ENCODE measurements at places on chromosomes 2 and 18. TPM values are rescaled to one million over a fixed set of nuclear protein-coding genes. Genes with fewer than 3 reads are reported as not detected.

- H3K4me1 ChIP-seq, result peaks cover 16% of the 10 kb centered on the region
- peak overlapping the region; percentile 95 for H3K4me3 ChIP-seq
- H3K27ac ChIP-seq, result peak overlapping the region; percentile 97
- H3K27me3 ChIP-seq, result peaks cover 8% of the 10 kb centered on the region
- H3K36me3 ChIP-seq, result peaks cover 29% of the 10 kb centered on the region
These were observed 422 bp upstream of the MRPL53 start for GRCh38 chr2:74472945-74473258.

The UGT1A4 gene
- total RNA-seq, result not detected

The TGFA gene
- 4.7 TPM for total RNA-seq

The RFTN2 gene
- total RNA-seq, result 27.2 TPM

The TMEM178A gene
- total RNA-seq, result 4.8 TPM

DNA sequence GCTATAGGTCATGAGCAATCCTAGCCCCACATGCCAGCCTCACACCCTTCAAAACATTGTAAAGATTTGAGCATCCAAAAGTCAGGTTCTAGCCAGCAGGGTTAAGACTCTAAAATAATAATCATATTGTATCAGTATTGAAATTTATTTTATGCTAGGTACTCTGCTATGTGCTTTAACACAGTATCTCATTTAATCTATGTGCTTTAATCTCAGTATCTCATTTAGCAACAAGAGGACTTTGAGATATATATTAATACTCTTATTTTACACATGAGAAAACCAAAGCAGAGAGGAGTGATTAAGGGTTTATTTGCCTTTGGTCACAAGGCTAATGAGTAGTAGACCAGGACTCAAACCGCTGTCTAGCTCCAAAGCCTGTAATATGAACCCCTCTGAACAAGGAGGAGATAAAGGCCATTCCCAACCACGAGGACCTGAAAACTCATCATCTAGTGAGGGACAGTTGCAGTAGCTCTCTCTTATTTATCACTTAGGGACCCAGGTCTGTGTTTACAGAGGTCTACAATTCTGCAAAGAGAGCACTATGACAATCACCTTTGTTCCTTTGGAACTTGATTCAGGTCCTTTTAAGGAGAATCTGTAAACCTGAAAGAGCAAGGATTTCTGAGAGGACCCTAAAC, 116.5 kb upstream of the SERTAD2 start:
- H3K4me1 ChIP-seq, result peaks cover 5% of the 10 kb centered on the region
- no peak overlapping the region for H3K27ac ChIP-seq
- H3K27me3 ChIP-seq, result peaks cover 3% of the 10 kb centered on the region
- H3K36me3 ChIP-seq, result no peaks in the 10 kb centered on the region
- no peak for DNase-seq

The KHK gene
- total RNA-seq, result 1.4 TPM

DNA sequence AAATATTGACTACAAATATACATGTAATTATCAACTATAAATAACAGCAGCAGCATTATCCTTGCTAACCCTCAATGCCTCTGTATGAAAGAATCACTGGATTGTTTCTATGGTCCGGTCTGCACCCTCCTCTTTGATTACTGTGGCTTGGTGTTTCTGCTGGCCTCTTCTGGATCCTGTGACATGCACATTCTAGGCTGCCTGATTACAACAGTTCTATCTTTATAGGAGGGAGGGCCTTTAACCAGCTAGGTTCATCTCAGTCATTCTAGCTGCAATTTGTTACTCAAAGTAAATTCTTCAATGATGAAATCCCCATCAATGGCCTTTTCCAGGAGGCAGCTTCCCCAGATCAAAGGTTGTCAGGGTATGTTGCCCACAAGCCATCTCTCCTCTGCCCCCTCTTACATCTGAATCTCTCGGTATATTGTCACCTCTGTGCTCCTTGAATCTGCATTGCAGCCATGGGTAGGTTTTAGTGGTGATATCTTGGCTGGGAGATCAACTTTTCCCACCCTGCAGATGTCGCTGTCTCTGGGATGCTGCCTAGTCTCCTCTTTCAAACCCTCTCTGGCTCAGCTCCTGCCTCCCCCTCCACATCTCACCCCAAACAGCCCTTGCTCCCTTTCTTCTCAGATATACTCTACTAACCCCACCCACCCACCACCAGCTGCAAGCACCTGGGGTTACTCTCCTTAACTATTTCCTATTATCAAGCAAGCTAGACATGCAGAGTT, 106.2 kb upstream of the BZW1 start:
- H3K36me3 ChIP-seq, result no peaks in the 10 kb centered on the region
- no peak overlapping the region for H3K4me3 ChIP-seq
- peak; percentile 13 for DNase-seq

DNA sequence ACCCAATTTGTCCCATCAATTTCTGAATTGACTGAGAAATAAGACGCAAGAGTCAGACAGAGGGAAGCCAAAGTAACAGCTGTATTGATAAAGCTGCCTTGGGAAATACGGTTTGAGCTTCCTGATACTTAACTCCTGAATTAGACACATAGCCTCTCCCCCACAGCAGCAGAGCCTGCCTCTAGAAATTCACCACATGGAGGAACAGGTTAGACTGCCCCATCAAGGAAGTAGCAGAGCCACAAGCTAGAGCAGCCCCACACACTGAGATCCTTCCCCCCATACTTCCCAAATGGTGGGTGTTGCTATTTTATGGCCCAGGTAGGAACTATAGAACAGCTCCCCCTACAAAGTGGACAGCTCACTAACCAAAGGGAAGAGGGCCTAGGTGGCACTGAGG, 220.0 kb downstream of the SMAD2 start:
- no peak for DNase-seq
- no peak overlapping the region for H3K27ac ChIP-seq
- H3K4me1 ChIP-seq, result peaks cover 19% of the 10 kb centered on the region
- peaks cover 5% of the 10 kb centered on the region for H3K36me3 ChIP-seq
- H3K4me3 ChIP-seq, result no peak overlapping the region
- peaks cover 8% of the 10 kb centered on the region for H3K27me3 ChIP-seq

DNA sequence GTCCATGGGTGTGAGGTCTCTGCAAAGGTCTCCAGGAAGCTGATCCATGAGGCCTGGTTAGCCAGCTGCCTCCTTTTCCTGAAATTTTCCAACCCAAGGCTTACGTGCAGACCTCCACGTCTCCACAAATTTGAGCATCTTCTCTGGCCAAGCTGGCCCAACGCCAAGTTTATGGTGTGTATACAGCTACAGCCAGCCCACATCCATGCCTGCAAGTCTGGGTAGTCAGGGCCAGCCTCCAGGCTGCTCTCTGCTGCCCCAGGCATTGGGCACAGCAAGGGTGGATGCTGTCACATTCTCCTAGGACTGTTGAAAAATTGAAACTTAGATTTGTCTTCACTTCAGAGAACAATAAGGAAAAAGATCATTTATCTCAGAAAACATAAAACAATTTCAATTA, 525.5 kb upstream of the CHAC2 start:
- no peaks in the 10 kb centered on the region for H3K4me1 ChIP-seq
- DNase-seq, result no peak
- H3K27ac ChIP-seq, result no peak overlapping the region
- no peaks in the 10 kb centered on the region for H3K36me3 ChIP-seq
- peaks cover 2% of the 10 kb centered on the region for H3K27me3 ChIP-seq

DNA sequence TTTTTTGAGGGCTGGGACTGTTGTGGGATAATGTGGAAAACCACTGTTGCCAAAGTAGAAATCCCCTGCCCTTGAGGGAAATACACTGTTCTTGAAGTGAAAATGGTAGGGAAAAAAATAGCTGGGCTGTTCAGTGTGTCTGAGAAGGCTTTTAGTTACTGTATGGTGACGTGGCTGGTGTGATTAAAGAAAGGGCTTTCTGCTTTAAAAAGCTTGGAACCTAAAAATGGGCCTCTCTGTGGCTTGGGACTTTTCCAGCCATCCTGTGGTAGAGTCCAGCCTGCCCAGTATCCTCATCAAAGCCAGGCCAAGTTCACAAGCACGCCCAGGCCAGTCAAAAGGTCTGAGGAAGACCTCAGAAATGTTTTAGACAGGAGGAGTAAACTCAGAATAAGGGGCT, 6.8 kb downstream of the MGAT5 start:
- H3K27ac ChIP-seq, result peak overlapping the region; percentile 18
- peaks cover 33% of the 10 kb centered on the region for H3K4me1 ChIP-seq
- H3K36me3 ChIP-seq, result no peaks in the 10 kb centered on the region
- H3K27me3 ChIP-seq, result peaks cover 4% of the 10 kb centered on the region
- H3K4me3 ChIP-seq, result no peak overlapping the region

- H3K4me1 ChIP-seq, result peaks cover 3% of the 10 kb centered on the region
- H3K4me3 ChIP-seq, result no peak overlapping the region
- H3K27ac ChIP-seq, result no peak overlapping the region
- DNase-seq, result no peak
- H3K27me3 ChIP-seq, result no peaks in the 10 kb centered on the region
These were observed 22.1 kb downstream of the DYNAP start for GRCh38 chr18:54613174-54613573.

- no peaks in the 10 kb centered on the region for H3K4me1 ChIP-seq
- DNase-seq, result no peak
- peaks cover 4% of the 10 kb centered on the region for H3K27me3 ChIP-seq
- no peak overlapping the region for H3K27ac ChIP-seq
- H3K4me3 ChIP-seq, result no peak overlapping the region
- no peaks in the 10 kb centered on the region for H3K36me3 ChIP-seq
These were observed 62.5 kb downstream of the TMEM17 start for GRCh38 chr2:62443471-62443870.

The ST6GAL2 gene
- 10.9 TPM for total RNA-seq

- no peaks in the 10 kb centered on the region for H3K36me3 ChIP-seq
- no peak overlapping the region for H3K27ac ChIP-seq
- no peaks in the 10 kb centered on the region for H3K4me1 ChIP-seq
- H3K27me3 ChIP-seq, result peaks cover 1% of the 10 kb centered on the region
- no peak for DNase-seq
- H3K4me3 ChIP-seq, result no peak overlapping the region
These were observed 203.2 kb upstream of the ACVR2A start for GRCh38 chr2:147641651-147642050.

The FOXI3 gene
- 0.69 TPM for total RNA-seq

The TLX2 gene
- total RNA-seq, result not detected

DNA sequence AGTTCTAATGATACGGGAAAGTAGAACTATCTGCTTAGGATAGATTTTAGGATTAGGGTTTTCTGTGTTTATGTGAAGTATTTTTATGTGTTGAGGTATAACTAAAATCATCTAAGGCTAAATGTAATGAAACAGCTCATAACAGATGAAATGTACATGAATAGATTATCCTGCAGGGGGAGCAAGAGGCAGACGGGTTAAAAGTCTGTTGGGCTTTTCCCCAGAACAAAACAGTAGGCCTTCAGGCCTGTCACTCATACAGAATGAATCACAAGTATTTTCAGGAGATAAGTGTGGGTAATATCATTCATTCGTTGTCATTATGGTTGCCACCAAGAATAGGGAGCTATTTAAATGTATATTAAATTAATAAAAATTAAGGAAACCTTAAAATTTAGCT, 107.9 kb upstream of the IL1R2 start:
- H3K27me3 ChIP-seq, result peaks cover 8% of the 10 kb centered on the region
- H3K4me3 ChIP-seq, result peak overlapping the region; percentile 11
- no peak for DNase-seq
- H3K36me3 ChIP-seq, result peaks cover 60% of the 10 kb centered on the region
- peaks cover 2% of the 10 kb centered on the region for H3K4me1 ChIP-seq

The KIF5C gene
- 50.6 TPM for total RNA-seq

DNA sequence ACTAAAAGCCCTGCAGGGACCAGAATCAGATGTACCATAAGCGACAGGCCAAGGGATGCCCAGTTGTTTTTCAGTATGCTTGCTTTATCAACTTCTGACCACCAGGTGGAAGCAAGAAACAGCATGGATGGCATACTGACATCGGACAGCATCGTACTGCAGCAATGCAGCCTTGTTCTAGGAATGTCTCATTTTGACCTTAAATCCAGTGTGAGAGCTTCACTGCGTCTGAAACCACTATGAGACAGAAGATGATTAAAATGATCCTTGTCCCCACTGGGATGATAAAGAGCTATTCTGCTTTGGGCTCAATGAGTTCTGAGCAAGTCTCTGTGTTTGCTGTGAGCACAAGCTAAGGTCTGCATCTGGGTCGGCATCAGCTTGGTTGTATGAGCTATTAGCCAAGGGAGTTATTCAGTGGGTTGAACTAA, 54.3 kb downstream of the CDK15 start:
- H3K4me3 ChIP-seq, result no peak overlapping the region
- no peaks in the 10 kb centered on the region for H3K36me3 ChIP-seq
- H3K27me3 ChIP-seq, result no peaks in the 10 kb centered on the region
- peak; percentile 62 for DNase-seq
- H3K27ac ChIP-seq, result no peak overlapping the region
- peaks cover 17% of the 10 kb centered on the region for H3K4me1 ChIP-seq

DNA sequence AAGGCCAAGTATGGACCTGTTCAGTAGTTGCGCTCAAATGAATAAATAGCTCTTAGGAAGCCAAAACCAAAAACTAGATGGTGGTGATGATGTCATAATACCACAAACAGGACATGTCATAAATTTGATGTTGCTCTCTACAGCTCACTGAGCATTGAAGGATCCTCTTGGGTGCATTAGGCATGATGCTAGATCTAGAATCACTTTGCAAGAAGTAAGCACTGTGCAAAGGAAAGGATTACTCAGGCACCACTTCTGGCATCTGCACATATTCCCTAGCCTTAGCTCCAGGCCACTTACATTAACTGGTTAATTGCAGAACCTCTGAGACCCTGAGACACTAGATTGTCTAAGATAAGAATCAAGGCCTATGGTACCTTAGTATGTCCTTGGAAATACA, 58.0 kb downstream of the LRRTM1 start:
- no peaks in the 10 kb centered on the region for H3K4me1 ChIP-seq
- H3K36me3 ChIP-seq, result no peaks in the 10 kb centered on the region
- H3K4me3 ChIP-seq, result no peak overlapping the region
- peaks cover 2% of the 10 kb centered on the region for H3K27me3 ChIP-seq
- H3K27ac ChIP-seq, result no peak overlapping the region
- no peak for DNase-seq

DNA sequence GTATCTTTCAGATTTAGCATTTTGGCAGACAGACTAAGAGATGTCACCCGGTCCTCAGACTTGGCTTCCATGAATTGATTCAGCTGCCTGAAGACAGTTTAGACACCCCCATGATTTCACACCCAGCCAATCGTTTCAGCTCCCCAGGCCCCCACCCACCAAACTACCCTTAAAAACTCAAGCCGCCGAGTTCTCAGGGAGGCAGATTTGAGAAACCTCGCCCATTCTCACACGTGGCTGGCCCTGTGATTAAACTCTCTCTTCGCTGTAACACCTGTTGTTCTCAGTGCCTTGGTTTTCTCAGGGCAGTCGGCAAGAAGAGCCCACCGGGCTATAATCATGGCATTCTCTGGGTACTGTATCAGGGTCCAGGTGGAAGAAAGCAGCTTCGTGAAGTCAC, 35.2 kb downstream of the UXS1 start:
- no peak for DNase-seq
- H3K4me1 ChIP-seq, result peaks cover 14% of the 10 kb centered on the region
- peaks cover 1% of the 10 kb centered on the region for H3K27me3 ChIP-seq
- peaks cover 35% of the 10 kb centered on the region for H3K36me3 ChIP-seq
- H3K4me3 ChIP-seq, result no peak overlapping the region

DNA sequence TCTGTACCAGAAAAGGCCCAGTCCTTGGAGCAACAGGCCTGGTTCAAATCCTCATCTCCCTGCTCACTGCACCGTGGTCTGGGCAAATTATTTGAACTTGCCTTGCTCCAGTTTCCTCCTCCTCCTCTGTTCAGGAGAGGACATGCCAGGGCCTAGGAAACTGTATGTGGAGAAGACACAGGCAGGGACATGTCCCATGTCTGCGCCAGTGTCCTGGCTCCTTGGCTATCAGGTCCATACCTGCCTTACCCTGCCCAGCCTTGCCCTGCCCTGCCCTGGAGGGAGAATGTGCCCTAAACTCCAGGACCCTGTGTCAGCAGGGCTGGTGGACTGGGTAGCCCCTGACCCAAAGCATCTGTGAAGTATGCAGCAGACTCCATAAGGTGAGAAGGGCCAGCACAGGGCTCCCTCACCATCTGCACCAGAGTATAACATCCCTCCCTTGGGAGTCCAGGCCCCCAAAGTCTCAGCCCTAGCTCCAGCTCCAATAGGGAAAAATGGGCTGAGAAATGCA, 165.3 kb downstream of the GALNT1 start:
- H3K4me1 ChIP-seq, result peaks cover 13% of the 10 kb centered on the region
- no peak for DNase-seq
- no peak overlapping the region for H3K4me3 ChIP-seq
- H3K36me3 ChIP-seq, result no peaks in the 10 kb centered on the region

Data from endothelial cell (in vitro differentiated cells).